Motor neuron (in vitro differentiated cells): ENCODE measurements at places on chromosomes 3 and 15.

DNA sequence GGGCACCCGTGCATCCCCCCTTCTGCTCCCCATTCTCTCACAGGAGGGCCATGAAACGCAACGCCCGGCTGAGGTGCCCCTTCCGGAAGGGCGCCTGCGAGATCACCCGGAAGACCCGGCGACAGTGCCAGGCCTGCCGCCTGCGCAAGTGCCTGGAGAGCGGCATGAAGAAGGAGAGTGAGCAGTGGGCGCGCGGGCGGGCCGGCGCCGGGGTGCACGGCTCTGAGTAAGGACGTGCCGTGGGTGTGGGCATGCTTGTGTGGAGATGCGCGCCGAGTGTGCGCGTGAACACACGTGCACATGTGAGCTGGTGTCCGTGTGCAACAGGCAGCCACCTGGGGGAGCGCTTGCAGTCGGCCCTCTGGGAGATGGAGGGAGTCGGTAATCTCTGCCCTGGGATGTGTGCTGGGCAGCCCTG, 28.1 kb downstream of the NR1I2 start:
- no peak for ATAC-seq

DNA sequence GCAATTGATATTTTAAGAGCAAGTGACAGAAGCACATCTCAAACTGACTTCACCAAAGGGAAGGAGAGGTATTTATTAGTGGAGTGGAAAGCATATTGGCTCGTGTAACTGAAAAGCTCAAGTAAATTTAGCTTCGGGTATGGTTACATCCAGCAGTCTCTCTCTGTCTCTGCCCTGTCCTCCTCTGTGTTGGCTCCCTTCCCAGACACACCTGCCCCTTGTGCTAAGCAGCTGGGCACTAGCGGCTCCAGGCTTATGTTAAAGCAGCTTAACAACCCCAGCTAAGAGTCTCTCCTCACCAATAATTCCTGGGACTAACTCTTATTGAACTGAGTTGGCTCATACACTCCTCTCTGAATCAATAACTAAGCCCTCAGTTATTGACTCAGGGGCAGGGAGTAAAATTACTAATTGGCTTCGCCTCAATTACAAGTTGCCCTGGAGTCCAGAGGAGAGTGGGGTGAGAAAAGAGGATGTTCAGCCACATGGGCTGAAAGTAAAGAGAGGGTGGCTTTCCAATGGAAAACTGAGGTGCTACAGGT, 12.8 kb upstream of the SH3BP5 start:
- no peak for ATAC-seq

DNA sequence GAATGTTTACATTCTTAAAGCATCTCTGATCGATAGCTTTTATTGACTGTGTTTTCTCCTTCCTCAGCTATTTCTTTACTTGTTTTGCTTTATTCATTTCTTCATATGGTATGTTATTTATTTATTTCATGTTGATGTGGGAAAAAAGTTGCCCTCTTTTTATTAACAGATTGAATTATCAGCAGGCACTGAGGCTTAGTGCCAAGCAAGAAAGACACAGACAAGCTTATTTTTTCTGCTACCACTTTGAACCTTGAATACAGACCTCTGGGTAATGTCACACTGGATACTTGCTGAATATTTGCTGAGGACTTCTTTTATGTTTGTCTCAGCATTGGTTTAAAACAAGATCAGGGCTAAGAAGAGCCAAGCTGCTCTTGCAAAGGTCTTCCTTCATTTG, 162.0 kb upstream of the CNTN6 start:
- ATAC-seq, result no peak

DNA sequence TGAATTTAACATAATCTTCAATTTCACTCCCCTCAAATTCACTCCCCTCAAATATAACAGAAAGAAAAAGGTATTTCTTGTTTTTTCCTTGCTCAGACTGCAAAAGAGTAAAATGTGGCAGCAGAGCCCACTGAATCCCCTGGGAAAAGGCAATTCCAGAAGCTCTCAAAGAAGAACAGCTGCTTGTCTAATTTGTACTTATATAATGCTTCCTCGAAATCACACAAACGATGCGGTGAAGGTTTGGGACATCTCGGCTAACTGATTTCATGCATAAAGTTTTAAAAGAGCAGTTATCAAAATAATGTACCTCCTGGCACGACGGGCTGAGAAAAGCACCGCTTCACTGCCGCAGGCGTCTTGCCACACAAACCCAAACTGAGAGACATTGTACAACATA, 10.7 kb downstream of the BDH1 start:
- ATAC-seq, result no peak

GRCh38 chr3:62622553-62623174, 249.3 kb upstream of the FEZF2 start:
- no peak for ATAC-seq

GRCh38 chr3:65758876-65759598, 279.7 kb downstream of the MAGI1 start:
- no peak for ATAC-seq

GRCh38 chr3:115081444-115081843, 65.6 kb downstream of the ZBTB20 start:
- ATAC-seq, result no peak

- no peak for ATAC-seq
Measured at GRCh38 chr3:182917134-182917533, 63.2 kb downstream of the DCUN1D1 start.

DNA sequence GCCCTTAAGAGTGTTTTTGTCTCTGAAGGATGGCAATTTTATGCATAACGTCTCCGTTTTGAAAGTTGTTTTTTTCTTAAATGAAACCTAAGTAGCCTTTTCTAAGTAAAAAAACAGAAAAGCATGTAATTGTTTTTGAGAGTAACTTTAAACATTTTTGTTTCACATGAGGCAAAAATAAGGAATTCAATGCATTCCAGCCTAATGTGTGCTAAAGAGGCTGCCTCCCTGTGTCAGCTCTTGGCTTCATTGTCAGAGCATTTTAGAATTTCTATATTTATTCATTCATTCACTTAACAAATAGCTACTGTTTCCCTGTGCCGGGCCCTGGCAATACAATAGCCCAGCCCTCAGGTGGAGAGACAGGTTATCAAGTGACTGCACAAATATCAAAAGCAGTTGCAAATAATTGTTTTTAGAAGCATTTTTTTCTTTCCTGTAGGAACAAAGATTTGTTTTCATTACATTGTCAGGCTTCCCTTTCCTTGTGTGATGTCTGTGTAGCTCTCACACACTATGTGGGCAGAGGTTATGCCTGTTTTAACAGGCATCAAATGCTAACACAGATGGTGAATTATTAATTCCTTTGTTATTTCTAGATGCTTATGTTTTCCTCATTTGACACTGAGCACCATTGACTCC, 81.9 kb downstream of the CCK start:
- ATAC-seq, result no peak

- ATAC-seq, result no peak
Measured at GRCh38 chr3:26750263-26750662, 127.7 kb downstream of the LRRC3B start.

- peak; percentile 93 for ATAC-seq
Measured at GRCh38 chr3:17175187-17175807, 290.5 kb downstream of the PLCL2 start.

DNA sequence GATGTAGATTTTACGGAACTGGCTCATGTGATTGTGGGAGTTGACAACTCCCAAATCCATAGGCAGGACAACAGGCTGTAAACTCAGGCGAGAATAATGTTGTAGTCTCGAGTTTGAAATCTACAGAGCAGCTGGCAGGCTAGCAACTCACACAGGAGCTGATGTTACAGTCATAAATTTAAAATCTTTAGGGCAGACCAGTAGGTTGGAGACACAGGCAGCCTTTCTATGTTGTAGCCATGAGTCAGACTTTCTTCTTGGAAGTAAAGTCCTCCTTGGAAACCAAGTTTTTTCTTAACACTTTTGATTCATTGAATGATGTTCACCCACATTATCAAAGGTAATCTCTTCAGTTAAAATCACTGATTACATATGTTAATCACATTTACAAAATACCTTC, 89.1 kb upstream of the ALCAM start:
- no peak for ATAC-seq

GRCh38 chr15:64583519-64583918, 123.1 kb downstream of the ZNF609 start:
- ATAC-seq, result no peak

GRCh38 chr3:47568901-47569300, 9.8 kb downstream of the CSPG5 start:
- no peak for ATAC-seq

DNA sequence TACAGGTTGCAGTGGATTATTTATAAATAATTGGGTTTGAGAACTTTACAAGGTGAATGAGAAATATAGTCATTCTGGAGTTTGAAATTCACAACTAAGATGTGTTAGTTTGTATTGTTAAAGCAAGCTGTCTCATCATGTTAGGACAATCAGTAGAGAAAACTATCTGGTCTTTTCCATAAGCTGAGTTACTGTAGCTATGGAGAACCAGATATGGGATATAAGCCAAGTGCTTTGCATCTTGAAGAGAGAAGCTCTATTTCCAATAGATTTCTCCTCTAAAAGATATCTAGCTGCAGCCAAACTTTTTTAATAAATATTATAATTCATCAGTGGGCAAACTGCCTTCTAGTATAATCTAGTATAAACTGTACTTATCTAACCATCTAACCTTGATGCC, 11.3 kb downstream of the P3H2 start:
- no peak for ATAC-seq

DNA sequence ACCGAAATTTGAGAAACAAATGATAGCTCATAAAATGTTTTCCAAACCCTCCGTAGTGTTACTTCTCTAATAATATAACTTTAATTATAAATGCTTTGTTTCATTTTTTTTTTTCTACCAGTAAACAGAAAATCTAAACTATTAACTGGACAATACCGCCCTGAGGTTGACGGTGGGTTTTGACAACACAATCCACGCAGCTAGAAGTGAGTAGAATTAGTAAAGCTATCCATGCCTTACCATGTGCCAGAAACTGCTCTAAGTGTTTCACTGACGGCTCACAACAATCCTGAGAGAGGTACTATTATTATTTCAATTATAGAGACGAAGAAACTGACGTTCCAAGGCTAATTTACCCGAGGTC, 410 bp downstream of the NDUFAF1 start:
- ATAC-seq, result peak; percentile 40

DNA sequence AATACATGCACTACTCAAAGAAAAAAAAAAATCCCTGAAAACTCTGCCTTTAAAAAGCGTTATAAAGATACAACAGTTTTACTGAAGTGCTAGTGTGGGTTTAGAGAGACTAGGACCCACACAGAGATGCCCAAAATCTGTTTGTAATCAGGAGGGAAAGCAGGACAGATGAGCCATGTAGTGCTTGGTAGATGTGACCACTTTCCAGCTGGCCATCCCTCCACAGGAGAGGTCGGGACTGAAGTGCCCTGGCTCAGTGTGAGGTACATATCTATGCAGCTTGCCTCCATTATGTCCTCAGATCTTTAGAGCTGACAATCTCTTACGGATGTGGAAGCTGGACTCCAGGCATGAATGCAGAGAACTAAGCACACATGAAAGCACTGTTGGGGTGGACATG, 57.5 kb upstream of the NANOGP8 start:
- no peak for ATAC-seq

DNA sequence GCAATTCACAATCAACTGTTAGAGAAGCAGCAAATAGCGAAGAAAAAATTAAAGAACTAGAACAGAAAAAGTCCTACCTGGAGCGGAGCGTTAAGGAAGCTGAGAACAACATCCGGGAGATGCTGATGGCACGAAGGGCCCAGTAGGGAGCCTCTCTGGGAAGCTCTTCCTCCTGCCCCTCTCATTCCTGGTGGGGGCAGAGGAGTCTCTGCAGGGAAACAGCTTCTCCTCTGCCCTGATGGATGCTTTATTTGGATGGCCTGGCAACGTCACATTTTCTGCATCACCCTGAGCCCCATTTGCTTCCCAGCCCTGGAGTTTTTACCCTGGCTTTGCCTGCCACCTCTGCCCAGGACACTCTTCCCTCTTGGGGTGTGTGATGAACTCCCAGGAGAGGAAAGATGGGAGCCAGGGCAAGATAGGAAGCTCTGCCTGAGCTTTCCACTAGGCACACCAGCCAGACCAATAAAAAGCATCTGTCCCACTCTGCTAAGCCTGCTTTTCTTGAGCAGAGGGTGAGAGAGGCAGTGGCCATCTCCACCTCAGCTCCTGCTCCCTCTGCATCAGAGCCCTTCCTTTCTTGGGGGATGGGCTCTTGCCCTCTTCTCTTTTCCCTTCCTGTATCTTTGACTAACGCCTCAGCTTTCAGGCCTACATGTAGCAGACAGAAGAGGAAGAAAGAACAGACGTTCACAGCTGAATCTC, 39.4 kb downstream of the PPARG start:
- no peak for ATAC-seq

- peak; percentile 81 for ATAC-seq
Measured at GRCh38 chr3:142028243-142028777, 121.0 kb downstream of the TFDP2 start.

DNA sequence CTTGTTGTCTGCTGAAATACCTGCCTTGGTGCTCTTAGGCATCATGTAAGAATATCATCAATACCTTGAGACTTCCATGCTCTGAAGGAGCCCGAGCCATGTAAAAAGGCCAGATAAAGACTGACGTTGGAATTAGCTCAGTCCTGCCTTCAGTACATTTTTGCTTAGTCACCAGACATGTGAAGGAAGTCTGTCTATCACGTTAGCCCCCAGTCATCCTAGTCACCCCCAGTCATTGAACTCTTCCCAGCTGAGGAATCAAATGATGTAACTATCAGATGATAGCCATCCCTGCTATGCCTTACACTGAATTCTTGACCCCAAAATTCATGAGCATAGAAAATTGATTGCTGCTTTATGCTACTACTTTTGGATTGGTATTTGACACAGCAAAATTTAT, 351.2 kb upstream of the SGO1 start:
- no peak for ATAC-seq

DNA sequence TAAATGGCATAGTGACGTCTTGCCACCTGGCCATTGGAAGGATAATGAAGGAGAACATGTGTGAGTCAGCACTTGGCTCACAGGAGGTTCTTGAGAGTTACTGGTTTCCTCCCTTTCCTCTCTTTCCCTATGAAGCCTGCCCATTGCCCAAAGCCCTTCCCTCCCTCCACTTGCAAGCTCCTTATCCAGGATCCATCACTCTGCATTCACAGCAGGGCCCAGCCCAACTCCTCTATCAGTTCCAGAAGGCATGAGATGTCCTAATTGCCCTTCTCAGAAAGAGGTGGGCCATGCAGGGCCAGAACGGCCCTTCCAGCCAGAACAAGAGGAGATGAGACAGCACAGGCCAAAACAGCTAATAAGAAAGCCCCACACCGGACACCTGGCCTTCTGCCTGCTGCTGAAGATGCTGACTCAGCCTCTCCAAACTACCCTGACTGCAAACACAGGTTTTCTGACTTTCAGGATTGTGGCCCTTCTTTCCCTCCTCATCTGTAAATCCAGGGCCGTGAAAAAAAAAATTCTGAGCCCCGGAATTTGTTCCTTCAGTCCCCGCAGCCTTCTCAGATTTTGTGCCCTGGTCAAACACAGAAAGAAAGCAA, 29.7 kb downstream of the HAPLN3 start:
- no peak for ATAC-seq

DNA sequence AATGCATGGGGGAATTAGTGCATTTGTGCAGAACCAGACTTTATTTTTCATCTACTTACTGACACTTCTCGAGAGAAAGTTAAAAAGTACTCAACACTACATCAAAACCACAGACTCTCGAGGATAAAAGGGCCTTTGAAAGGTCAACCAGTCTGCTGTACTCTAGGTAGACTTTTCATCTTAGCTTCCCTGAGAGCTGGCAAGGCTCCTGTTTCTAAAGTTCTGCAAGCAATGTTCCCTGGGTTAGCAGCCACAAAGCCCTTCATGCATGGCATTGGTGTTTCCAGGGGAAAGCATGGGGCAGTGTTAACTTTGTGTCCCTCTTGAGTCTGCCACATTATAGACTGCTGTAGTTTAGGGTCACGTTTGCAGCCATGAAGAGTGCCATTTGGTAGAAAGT, 106.4 kb upstream of the PFN2 start:
- ATAC-seq, result no peak

- no peak for ATAC-seq
Measured at GRCh38 chr3:94063496-94064119, 747 bp downstream of the NSUN3 start.
